Hematopoietic multipotent progenitor cell treated with erythropoietin and hydrocortisone succinate and interleukin-3 and kit ligand, for 15 days (in vitro differentiated cells): ENCODE measurements at places on chromosomes 5 and 9.

- DNase-seq = no peak
Measured at GRCh38 chr5:50829023-50829422, 162.6 kb downstream of the PARP8 start.

GRCh38 chr5:90142541-90142940 is 267.0 kb downstream of the CETN3 start:
- no peak for DNase-seq

- no peak for DNase-seq
Measured at GRCh38 chr9:86043586-86043985, 55.8 kb downstream of the GOLM1 start.

GRCh38 chr5:96714450-96714849 is 52.3 kb downstream of the CAST start:
- no peak for DNase-seq

DNA sequence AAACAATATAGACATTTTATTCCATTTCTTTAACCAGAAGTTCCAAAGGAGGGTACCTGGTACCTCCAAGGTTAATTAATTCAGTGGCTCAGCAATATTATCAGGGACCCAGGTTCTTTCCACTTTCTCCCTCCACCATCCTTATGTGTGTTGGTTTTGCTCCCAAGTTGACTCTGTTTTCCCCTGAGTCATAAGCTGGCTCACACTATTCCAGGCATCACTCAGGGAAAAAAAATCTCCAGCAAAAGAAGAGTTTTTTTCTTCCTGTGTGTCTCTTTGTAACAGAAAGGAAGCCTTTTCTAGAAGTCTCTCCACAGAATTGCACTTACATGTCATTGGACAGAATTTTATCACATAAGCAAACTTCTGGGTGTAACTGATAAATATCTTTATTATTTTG is 31.2 kb upstream of the GALNT10 start:
- DNase-seq = no peak

DNA sequence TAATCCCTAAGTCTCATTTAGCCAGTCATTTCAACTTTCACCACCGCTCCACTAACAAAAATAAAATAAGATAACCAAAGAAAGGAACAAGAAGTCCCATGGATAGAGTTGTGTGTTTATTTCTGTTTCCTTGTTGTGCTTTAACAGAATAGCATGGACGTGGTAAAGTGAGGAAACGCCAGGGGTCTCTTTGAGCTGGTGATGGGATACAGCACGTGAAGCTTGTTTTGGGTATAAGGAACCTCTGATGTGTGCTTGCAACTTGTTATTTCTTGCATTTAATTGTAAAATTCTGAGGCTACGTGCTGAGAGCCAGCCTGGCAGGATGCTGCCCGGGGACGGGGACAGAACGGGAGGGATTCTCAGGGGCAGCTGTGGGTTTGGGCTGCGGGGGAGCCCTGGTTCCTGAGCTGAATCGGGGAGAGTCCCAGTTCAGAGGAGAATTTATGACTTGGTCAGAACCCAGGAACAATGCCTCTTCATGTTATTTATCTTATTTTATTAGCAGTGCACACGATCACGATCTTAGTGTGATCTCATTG is 63.4 kb downstream of the ANKRD33B start:
- peak; percentile 7 for DNase-seq

DNA sequence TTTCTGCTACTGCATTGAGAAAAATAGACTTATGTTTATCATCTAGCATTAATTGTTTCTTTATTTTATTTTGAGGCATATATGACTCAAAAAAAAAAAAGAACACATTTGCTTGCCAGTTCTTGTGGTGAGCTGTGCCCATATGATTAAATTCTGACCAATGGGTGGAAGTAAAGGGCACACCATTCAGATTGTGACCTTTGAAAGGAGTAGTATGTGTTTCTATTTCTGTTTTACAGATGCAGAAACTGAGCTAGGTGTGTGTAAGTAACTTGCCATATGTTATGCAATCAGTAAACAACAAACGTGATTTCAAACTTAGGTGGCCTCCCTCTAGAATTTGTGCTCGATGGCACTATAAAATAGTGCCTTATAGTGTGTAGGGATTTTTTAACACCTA is 368.1 kb upstream of the EDIL3 start:
- DNase-seq = no peak

GRCh38 chr5:143085319-143085917 is 315.2 kb downstream of the ARHGAP26 start:
- DNase-seq = no peak

DNA sequence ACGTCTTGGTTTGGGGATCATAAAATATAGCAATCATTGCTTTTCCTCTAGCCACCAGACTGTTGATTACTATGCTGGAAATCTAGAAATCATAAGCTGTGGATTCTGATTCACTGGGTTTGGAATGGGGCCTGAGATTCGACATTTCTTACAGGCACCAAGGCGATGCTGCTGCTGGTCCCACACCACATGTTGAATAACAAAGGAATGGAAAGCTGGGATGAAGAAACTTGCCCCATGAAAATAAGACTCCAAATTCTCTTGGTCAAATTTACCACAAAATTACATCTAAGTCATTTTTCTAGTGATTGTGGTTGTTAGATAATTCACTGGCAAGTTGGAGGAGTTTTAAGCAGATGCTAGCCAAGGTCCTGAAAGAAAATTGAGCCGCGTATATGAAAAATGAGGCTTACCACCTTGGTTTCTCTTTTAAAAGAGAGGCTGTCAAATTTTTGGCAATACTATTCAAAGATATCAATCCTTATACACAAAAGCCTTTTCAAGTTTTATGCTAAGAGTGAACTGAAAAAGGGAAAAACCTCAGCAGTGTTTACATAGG is 23.0 kb upstream of the MEIKIN start:
- DNase-seq = no peak

DNA sequence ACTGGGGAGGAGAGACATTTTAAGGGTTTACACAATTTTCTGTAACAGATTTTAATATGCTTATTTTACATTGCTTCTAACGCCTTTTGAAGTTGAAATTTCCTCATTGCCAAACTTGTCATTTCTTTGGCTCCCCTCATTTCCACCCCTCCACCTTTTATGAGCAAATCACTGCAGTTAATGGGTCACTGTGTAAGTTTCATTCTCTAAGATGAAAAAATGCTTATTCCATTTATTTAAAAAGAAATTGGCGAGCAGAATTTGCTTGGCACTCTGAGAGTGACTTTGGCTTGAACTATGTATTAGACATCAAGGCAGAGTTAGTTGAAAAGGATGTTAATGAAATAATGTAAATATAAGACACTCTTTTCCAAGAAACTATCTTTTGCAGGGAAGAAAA is 66.6 kb downstream of the ITGA1 start:
- DNase-seq = no peak

GRCh38 chr5:91038180-91038808 is 344.8 kb downstream of the ARRDC3 start:
- DNase-seq = no peak

DNA sequence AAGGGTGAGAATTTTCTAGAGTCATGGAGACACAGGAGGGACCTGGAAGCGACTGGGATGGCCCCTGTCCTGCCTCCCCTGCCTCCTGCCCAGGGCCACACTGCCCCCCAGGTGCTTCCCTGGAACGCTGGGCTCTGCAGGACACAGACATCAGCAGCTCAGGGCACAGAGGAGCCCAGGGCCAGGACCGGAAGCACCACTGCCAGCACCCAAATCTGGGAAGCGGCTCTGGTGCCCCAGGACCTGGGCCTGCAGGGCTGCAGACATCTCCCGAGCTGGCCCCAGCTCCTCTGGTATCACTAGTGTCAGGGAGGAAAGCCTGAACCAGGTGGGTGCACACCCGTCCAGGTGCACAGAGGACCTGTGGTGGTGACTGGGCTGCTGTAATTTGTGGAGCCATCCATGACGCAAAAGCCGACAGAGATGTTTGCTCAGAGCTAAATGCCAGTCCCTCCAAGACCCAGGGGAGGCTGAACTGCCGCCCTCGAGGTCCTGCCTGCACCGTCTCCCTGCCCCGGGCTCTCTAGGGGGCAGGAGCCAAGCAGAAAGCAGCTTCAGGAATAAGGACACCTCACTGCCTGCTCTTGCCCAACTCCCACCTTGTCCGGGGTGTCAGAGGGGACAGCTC is 46.0 kb upstream of the SIMC1 start:
- DNase-seq = no peak

- DNase-seq = no peak
Measured at GRCh38 chr5:174272671-174273070, 227.2 kb downstream of the NSG2 start.

GRCh38 chr5:143499480-143500114 is 96.1 kb upstream of the NR3C1 start:
- no peak for DNase-seq

GRCh38 chr5:36904677-36905076 is 28.1 kb downstream of the NIPBL start:
- DNase-seq = no peak

DNA sequence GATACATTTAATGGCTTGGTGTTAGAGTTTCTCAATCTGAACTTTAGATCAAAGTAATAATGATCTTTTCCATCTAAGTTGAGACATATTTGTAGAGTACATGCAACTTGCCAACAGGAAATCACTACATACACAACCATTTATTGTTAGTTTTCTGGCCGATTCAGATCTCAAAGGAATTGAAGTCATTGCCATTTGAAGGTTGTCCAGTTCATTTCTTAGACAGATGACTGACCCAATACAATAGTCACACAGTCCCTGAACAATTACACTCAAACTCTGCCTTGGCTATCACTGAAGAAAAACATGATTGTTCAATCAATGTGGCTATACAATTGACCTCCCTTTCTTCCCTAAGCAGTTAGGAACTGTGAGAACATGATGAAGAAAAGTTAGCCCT is 753.2 kb upstream of the RIOK2 start:
- no peak for DNase-seq

- DNase-seq = no peak
Measured at GRCh38 chr5:150408231-150408943, 4.3 kb downstream of the CD74 start.

DNA sequence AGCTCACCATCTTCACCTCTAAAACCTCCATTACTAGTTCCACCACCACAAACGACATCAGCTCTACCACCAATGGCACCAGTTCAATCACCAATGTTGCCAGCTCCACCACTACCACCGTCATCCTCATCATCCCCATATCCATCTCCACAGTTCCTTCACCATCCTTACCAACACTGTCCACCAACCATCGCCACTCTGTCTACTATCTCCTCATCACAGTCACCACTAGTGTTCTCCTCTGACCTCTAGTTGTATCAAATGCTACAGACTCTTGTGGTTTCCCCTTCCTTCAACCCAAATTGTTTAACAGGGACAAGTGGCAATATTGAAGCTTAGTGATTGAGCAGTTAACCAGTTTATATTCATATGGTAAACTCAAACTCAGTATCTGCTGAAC is 182.6 kb downstream of the CAAP1 start:
- no peak for DNase-seq

- DNase-seq = no peak
Measured at GRCh38 chr9:114958021-114958843, 27.8 kb upstream of the TNFSF8 start.

GRCh38 chr5:76863001-76863400 is 13.2 kb downstream of the S100Z start:
- no peak for DNase-seq

GRCh38 chr5:32621256-32621655 is 35.9 kb downstream of the SUB1 start:
- no peak for DNase-seq

DNA sequence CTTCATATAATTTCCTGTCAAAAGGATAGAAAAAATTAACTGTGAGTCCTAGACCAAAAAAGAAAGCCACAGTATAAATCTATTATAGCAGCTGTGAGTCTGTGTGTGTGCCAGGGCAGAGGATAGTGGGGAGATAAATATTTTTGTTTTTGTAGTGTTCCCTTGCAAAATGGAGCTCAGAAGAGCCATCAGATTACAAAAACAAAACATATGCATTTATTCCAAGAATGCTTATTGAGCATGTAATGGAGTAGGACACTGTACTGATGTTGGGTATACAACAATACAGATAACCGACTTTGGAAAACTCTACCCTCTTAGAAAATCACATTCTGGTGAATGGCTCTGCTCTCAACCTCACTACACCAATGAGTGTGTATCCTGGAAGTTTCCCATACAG is 111.0 kb downstream of the DMAC1 start:
- no peak for DNase-seq

DNA sequence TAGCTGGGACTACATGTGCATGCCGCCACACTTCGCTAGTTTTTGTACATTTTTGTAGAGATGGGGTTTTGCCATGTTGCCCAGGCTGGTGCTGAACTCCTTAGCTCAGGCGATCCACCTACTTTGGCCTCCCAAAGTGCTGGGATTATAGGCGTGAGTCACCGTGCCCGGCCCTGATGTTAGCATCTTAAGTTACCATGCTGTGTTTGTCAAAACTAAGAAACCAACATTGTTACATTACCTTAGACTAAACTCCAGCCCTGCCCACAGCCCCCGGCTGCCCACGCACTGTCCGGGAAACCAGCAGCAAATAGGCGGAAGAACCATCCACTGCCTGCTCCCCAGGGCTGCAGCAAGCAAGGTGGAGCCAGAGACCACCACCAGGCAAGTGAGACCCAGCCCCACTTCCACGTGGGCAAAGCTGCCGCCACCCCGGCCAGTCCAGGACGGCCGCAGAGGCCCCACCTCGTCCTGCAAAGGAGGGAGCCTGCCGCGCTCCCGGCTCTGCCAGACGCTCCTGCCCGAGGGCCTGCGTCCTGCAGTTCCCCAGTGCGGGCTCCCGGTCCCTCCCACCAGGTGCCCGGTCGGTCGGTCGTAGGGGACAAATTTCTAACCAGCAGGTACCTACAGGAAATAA is 35.7 kb upstream of the TXN start:
- DNase-seq = no peak

- DNase-seq = no peak
Measured at GRCh38 chr5:89083791-89084190, 200.8 kb upstream of the MEF2C start.

GRCh38 chr9:6897898-6898302 is 140.1 kb downstream of the KDM4C start:
- DNase-seq = no peak

GRCh38 chr9:12701126-12701525 is 7.9 kb downstream of the TYRP1 start:
- no peak for DNase-seq

DNA sequence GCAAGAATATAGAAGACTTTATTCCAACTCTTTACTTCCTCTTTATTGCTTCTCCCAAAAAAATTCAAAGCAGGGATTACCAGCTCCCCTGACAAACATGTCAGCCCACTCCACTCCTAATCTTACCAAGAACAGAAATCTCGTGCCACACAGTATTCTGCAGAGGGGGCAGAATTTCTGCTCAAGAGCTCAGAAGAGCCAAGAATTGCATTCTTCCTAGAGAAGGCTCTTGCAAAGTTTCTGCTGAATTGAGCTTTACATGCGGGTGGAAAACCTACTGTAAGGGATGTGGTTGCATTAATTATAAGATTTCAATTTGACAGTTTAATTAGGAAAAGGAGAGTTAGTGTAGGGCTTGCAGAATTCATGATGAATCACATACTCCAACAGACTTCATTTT is 428.5 kb downstream of the CETN3 start:
- no peak for DNase-seq

GRCh38 chr9:83449983-83450382 is 88.2 kb downstream of the FRMD3 start:
- DNase-seq = no peak

DNA sequence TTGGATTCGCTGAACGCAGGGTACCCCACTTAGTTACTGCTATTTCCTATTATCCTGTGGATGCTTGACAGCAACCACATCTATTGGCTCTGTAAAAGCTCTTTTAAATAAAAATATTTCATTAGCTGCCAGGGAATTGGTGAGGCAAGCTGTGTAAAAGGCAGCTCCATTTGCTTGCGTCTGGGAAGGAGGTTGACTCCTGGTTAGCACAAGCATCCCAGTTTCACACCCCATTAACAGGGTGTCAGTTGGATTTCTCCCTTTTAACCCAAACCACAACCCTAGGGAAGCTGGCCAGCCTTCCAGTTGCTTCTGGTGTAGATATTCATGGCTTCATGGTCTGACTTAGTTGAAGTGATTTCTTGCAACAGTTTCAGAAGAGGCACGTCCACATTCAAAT is 151.0 kb downstream of the GPBP1 start:
- no peak for DNase-seq
